ENCODE measurements at places on chromosomes 2 and 18.

DNA sequence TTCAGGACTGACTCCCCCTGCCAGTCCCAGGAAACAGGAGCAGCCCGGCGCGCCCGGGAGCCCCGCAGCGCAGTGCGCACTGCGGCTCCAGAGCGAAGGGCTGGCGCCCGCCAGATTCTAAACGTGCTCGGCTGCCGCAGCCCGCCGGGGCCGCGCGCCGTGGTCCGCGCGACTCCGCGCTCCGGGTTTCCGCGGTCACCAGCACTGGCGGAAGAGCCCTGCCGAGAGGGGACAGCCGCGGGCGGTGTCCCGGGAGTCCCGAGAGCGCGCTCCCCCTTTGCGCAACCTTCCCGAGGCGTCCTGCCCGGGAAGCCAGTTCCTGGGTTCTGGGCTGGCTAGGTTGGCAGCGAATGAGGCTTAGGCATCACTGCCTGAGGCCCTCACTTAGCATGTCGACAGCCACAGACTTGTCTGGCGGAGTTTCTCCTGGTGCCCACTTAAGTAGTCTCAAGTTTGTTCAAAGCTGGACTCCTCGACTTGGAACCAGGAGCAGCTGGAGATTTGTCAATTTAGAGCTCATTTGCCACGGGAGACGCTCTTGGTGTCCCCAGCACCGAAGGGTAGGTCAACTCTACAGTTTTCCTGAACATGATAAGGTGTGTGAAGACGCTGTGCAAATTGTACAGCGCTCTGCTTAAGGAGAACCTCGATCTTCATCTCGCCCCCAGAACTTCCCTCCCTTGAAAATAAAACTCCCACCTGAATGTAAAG is 1.5 kb upstream of the VSNL1 start:
- peak; percentile 67 for DNase-seq

DNA sequence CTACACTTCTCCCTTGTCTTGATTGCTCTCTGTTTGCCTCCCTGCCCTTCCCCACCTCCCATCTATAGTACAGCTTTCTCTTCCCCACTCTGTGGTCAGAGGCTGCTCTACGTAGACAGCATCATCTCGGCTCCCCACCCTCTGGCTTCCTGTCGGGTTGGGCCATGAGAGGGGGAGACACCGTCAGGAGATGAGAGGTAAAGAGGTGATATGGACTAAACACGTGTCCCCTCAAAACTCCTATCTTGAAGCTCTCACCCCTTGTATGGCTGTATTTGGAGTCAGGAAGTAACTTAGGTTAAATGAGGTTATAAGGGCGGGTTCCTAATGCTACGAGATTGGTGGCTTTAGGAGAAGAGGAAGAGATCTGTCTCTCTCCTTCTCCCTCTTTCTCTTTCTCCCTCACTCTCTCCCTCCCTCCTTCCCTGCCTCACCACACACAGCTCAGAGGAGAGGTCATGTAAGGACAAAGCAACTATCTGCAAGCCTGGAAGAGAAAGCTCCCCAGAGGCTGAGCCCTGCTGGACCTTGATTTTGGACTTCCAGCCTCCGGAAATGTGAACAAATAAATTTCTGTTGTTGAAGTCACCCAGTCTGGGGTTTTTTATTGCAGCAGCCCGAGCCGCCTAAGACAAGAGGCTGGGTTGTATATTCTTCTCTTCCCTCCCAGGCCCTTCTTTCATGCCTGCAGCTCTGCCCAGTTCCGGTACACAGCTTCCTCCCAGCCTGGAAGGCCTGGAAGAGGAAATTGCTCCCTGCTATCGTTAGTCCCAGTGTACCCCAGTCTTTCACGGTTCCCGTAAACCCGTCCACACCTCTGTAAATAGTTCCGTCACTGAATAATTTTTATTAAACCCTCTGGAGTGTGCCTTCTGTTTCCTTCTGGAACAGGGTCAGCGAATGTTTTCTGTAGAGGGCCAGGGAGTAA is 138.0 kb downstream of the AKAIN1 start:
- no peak for DNase-seq

- DNase-seq, result no peak
These were observed 38.9 kb downstream of the COL3A1 start for GRCh38 chr2:189013031-189013430.

GRCh38 chr2:159873258-159873657 is 75.2 kb upstream of the CD302 start:
- no peak for DNase-seq

- DNase-seq, result no peak
These were observed 51.4 kb downstream of the MARCHF4 start for GRCh38 chr2:216320852-216321251.

- no peak for DNase-seq
These were observed 47.1 kb downstream of the DDX1 start for GRCh38 chr2:15638720-15639119.

DNA sequence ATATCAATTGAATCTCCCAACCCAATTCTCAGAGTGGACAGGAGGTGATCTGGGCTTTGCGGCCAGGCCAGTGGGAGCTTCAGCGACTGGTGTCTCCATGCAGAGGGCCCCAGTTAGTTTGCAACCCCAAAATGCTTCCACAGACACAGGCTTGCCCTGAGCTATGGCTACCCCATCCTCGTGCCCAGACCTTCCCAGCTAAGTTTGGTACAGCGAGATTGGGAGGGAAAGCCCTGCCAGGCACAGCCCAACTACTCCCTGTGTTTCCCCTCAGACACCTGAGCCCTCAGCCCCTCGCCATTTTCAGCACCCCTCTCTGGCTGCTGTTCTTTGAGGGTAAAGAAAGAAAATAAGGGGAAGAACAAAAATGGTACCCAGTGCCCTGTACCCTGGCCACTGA is 142.9 kb downstream of the TNS1 start:
- DNase-seq, result no peak

- DNase-seq, result no peak
These were observed 3.1 kb downstream of the DSC3 start for GRCh38 chr18:31039426-31039825.
